GOT3 (cell line): ENCODE measurements at places on chromosomes 11 and 22.

DNA sequence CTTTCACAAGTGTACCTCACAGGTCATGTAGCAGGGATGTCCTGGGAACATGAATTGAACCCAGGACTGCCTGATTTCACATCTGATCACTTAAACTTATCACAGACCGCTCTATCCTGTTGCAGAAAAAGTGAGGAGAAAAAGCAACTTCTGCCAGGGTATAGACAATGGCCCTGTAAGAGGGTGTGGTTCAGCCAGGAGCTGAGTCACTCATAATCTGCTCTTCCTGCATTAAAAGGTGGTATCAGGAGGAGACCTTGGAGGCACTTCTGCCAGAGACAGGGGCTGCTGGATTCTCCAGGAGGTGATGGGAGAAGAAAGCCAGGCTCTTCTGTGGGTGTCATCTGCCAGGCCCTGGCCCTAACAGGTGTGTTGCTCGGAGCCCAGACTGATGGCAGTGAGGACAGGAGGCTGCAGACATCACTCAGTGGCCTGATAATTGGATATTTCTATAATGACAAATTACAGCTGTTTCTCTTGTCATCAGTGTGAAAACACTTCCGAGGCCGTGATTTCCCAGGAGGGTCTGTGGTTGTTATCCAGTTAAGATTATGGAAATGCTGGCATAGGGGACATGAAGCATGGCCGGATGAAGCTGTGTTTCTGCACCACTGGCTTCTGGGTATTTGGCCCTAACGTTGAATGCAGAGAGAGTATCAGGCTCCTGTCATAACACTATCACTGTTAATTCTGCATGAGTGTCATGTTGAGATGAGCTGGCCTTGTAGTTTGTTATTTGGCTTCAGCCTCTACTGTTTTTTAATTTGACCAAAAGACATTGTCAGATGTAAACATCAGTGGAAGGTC is 125.1 kb upstream of the ZBED5 start:
- DNase-seq: no peak

GRCh38 chr22:41779929-41780505 is 20.5 kb upstream of the CCDC134 start:
- no peak for DNase-seq

GRCh38 chr11:6637871-6638270 is 17.7 kb downstream of the DCHS1 start:
- no peak for DNase-seq

GRCh38 chr11:72240461-72241290 is 3.3 kb downstream of the PHOX2A start:
- no peak for DNase-seq

- no peak for DNase-seq
Observed at GRCh38 chr22:26651815-26652214, 5.6 kb upstream of the MIAT start.

DNA sequence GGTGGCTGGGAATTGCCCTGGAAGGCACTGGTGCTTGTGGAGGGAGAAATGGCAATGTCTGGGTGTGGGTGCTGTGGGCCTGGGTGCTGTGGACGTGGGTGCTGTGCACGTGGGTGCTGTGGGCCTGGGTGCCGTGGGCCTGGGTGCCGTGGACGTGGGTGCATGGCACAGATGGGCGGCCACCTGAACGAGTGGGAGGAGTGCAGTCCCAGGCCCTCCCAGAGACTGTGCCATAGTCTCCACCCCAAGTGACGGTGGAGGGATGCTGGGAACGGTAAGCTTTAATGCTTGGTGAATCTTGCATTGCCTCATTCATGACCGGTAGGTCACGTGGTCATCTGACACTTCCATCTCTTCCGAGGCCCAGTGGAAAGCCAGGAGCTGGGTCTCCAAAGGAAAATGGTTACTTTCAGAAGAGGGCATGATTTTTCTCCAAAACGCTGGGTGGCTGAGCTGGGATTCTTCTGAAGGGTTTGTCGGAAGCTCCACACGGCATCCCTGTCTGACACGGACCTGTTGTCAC is 28.8 kb upstream of the BRSK2 start:
- DNase-seq: no peak

DNA sequence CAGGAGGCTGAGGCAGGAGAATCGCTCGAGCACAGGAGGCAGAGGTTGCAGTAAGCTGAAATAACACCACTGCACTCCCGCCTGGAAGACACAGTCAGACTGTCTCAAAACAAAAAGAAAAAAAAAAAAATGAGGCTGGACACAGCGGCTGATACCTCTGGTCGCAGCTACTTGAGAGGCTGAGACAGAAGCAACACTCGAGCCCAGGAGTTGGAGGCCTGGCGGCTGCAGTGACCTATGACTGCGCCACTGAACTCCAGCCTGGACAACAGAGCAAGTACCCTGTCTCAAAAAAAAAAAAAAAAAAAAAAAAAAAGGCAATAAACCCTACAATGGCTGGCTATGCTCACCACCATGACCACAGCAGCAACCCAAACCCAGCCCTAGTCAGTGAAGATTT is 11.0 kb downstream of the NAP1L4 start:
- DNase-seq: no peak

DNA sequence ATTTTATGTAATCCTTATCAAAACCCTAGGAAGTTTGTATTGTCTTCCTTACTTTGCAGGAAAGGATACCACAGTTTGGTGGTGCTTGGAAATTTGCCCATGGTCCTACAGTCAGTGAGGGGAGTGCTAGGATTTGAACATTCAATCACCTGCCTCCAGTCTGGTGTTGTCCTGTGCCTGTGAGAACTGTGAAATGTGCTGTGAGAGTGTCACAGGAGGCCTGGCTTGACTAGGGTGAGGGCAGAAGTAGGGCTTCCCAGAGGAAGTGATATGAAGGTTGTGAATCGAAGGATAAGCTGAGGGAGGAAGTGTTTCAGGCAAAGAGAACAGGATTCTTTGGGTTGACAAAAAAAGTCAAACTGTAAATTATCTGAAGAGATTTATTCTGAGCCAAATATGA is 424.4 kb downstream of the TMEM135 start:
- DNase-seq: no peak

DNA sequence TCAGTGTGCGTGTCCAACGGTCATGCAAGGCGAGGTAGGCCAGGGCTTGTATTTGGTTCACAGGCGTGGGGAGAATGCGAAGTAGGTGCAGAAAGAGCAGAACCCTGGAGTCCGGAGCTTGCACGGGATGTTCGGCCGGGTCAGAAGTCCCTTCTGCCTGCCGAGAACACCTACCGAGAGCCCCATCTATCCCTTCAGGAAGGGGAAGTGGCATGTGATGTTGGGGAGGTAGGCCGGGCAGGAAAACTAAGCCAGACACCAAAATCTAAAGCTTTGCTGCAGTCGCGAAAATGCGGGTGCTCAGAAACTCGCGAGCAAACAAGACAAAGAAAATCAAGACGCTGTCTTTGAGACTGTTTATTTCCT is 435 bp upstream of the TAF6L start:
- DNase-seq: no peak

- no peak for DNase-seq
Observed at GRCh38 chr11:76564364-76564763, 106.2 kb downstream of the LRRC32 start.

GRCh38 chr11:1736447-1736992 is 13.9 kb downstream of the IFITM10 start:
- DNase-seq: no peak

GRCh38 chr11:22657101-22657694 is 9.2 kb upstream of the GAS2 start:
- DNase-seq: no peak

DNA sequence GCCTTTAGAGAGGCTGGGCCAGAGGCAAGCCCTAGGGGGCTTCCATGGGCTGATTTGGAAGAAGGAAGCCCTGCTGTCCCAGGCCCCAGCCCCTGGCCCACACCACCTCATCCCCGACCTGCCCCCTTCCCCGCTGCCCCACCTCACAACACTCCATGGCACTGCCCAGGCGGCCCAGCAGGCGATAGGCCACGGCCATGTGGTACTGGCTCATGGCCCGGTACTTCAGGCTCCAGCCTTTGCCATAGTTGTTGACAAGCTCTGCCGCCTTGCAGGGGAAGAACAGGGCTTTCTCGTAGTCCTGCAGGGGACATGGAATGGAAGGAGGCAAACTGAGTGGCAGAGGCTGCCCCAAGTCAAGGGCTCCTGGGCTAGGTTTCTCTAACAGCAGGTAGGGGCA is 6.4 kb downstream of the RAPSN start:
- DNase-seq: no peak

DNA sequence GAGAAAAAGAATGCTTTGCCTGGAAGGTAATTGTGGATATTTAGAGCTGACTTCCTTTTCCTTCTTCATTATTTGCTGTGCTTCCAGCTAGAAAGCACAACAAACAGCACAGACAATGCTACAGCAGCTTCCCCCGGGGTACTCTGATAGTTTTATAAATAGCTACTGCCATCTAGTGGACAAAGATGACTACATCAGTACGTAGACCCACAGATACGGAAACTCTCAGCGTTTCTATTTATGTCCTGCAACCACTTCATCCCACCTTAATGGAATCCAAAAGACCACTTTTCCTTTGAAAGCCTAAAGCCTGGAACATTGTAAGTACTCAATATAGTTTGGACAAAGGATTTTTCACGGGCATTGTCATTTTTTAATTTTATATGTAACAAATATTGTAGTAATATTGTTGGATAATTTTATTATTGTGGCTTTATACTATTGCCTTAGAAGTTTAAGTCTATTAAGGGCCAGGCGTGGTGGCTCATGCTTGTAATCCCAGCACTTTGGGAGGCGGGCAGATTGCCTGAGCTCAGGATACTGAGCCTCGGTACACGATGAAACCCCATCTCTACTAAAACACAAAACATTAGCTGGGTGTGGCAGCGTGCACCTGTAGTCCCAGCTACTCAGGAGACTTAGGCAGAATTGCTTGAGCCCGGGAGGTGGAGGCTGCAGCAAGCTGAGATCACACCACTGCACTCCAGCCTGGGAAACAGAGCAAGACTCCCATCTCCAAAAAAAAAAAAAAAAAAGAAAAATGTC is 7.5 kb downstream of the HSPA8 start:
- DNase-seq: no peak

DNA sequence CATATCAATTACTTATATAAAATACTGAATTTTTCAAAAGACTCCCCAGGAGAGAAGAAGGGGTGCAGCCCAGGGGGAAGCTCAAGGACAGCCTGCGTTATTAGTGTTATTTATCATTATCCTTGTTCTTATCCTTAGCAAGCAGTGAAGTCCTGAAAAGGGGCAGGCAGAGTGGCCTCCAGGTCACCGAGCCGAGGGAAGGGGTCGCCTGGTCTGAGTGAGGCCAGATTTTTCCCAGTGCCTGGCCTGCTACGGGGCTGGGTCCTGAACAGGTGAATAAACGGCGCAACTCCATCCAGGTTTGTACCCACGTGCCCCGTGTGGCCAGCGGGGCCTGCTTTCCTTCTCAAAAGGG is 123.7 kb downstream of the BRD1 start:
- no peak for DNase-seq

GRCh38 chr11:88357323-88358039 is 19.9 kb upstream of the CTSC start:
- no peak for DNase-seq

GRCh38 chr11:70099578-70100279 is 21.6 kb downstream of the ANO1 start:
- DNase-seq: no peak

DNA sequence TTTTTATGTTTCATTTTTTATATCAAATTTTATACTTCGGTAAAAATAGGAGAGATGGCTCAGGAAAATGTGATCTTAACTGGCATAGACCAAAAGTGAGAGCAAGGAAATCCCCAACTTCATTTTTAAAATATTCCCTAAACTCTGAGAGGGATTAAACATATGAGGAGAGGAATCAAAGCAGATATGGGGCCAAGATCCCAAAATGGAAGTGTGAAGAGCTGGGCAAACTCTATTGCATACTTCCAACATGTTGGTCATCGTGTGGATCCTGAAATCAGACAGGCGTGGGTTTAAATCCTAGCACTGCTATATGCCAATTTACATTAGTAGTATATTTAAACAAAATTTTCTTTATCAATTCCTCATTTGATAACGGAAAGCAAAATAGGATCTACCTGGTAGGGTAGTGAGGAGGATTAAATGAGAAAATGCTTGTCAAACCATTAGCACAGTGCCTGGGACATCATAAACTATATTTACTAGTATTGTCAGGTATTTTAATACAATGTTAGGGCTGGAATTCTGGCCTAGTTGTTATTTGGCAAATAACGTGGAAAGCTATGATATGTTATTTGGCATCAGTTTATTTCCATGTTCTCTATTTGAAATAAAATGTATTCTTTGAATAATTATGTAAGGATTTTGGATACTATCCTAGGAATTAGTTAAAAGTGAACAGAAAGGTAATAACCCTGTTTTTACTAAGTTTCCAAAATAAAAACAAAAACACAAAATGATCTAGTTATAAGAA is 392.8 kb upstream of the CCDC90B start:
- DNase-seq: no peak

DNA sequence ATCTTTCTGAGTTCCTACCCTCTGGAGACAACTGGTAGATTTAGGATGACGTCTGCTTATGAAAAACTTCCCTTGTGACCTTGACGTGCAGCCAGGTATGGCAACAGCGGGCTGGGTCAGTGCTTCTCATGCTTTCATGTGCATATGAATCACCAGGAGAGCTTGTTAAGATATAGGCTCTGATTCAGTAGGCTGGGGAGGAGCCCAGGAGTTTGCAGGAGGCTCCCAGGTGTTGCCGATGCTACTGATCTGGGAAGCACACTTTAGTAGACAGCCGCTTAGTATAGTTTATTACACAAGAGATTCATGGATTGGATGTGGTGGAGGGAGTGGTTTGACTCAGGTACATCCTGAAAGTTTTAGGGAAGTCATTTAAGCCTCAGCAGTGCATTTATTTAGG is 23.8 kb downstream of the DIXDC1 start:
- DNase-seq: no peak

GRCh38 chr22:32200752-32201151 is 4.1 kb downstream of the RFPL2 start:
- DNase-seq: no peak

DNA sequence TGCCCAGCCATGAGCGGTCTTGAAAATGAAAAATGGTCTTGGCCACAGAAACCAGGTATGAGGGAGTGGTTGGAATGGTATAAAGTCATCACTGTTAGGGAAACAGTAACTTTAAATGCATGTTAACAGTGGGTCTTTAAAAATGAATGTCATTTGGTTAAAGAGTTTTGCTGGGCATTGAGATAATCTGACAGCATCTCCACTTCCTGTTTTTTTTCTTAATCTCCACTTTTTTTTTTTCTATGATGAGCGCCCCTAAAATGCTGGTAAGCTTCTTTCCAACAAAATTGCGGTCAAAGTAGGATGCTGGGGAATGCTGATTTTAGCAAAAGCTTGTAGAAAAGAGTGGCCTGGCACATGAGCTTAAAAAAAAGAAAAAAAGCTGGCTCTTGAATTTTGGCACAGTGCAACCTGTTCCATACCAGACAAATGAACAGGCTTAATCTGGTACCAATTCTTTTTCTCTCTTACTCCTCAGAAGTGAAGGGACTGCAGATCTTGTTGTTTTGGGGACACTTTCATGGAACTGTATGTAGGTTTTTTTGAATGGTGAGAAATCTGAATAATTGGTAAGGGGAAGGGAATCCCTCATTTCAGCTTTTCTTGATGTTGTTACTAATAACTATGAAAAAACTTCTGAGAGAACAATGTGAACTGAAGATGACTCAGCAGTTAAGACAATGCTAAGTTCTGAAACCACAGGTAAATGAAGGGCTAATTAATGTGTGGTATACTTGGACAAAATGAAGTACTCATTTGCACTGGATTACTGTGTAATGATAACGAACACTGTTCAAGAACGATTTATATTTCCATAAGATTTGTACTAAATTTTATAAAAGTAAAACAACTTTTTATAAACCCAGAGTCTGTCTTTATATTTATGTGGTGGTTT is 3.1 kb upstream of the ARHGEF12 start:
- no peak for DNase-seq
